Umbilical cord (tissue), 2 donors: ENCODE measurements at places on chromosomes 5 and 9.

DNA sequence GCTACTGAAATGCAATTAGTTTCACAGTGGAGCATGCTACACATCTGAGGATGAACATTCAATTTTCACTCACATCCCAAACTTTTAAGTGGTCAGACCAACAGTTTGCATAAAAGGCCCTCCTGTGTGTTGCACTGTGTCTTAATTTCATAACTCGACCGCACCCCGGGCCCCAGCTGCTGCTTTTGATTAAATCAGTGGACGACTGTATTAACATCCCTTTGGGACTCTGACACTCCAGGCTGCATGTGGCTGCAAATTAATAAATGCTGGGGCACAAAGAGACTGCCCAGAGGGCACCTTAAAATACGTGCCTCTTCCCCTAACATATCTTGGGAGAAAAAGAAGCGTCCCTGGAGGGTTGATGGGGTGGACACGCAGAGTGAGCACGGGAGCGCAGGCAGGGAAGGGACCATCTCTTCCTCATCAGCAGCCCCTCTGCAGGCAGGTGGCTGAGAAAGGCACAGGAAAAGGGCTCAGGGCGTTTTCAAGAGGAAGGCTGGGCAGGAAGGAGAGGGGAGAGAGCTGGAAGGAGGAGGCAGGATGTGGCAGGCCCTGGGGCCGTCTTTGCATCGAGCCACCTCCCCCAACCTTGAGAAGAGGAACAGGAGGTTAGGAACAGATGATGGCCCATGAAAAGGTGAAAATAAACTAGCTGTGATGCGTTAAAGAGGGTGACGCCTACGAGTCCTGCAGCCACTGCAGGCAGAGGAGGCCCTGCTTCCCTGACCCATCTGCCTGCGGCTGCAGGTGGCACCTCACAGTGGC lies 18.6 kb downstream of the MED10 start:
- no peak for DNase-seq

DNA sequence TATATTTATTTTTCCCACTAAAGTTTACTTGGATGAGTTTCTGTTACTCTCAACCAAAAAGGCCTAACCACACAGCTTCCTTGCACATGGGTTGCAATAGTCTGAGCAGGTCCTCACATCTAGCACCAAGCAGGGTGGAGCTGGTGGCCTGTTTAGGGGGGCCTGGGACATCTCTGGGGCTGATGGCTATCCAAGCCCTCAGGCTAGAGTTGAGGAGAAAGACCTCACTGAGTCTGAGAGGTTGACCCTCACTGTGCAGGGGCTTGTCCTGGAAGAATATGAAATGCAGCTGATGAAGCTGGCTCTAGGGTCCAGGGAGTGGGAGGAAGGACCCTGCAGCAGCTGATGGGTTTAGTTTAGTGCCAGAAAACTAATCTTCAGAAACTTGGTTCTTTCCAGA lies 217.1 kb upstream of the MVB12B start:
- DNase-seq, result no peak

DNA sequence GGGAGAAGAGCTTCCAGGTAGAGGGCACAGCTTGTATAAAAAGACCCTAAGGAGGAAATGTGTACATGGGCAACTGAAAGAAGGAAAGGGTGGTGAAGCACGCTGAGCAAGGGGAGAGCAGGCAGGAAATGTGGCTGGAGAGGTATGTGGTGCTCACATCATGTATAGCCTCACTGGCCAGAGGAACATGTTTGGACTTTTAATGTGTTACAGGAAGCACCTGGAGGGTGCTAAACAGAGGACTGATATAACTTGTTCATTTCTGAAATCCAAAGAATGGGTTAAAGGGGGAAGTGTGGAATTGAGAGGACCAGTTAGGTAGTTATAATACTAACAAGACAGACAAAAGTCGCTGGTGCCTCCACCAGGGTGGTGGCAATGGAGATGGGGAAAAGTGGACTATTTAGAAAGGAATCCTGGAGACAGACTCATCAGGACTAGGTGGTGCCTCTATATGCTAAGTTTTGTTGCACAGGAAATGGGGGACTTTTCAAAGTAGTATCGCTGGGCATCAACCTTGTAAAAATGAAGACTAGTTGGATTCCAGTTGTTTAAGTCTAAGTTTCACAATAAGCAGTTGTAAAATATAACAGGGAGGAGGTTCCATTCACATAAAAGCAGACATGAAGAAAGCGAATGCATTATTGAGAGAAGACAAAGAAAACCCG lies 63.1 kb upstream of the CD180 start:
- DNase-seq, result no peak

GRCh38 chr5:148952097-148952867 lies 110.6 kb downstream of the SH3TC2 start:
- DNase-seq, result no peak

- DNase-seq, result no peak
Measured at GRCh38 chr9:87577746-87578145, 80.1 kb downstream of the DAPK1 start.

GRCh38 chr5:8386719-8387288 lies 517.9 kb downstream of the MTRR start:
- DNase-seq, result no peak

GRCh38 chr5:153350175-153350883 lies 140.1 kb upstream of the GRIA1 start:
- no peak for DNase-seq

DNA sequence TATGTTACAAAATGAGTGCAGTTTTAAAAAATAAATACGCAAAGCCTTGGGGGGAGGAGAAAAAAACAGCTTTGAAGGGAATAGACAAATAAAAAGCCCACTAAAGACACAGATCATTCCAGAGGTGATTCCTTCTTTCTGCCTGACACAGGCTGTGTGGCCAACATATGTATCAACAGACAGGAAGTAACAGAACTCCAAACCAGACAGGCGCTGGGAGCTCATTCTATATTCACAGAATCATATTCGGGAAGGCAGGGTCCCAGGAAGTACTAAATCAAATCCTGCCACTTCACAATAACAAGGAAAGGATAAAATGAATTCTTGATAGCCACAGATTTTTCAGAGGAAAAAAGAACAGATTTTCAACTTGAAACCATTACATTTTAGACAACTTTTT lies 62.1 kb downstream of the SEMA5A start:
- peak; percentile 22 for DNase-seq

- DNase-seq, result no peak
Measured at GRCh38 chr9:98359569-98359968, 104.1 kb upstream of the TBC1D2 start.

- peak; percentile 43 for DNase-seq
Measured at GRCh38 chr5:83306572-83307241, 164.8 kb upstream of the VCAN start.

DNA sequence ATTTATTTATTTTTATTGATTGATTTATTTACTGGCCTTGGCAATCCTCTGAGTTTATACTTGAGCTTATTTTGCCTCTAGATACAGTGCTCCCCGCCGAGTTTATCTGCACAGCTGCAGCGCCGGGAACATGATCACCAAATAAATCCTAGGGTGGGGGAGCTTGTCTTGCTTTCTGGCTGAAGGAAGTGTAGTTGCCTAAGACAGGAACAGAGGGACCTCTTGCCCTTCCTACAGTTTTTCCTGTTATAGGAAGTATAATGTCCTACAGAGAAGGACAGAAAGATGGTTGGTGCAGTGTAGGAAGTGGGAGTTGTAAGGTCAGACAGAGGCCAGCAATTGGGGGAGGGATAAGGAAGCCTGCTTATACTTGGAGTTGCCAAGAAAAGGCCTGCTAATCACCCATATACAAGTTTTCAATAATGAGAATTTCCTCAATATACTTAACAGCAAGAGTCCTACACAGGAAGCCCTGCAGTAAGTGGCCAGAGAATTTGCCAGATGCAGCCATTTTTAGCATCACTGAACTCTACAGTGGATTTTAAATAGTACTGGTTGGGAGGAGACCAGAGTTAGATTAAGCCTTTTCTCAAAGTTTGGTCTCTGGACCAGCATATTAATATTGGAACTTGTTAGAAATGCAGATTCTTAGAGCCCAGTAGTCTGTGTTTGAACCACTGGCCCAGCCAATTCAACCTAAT lies 7.7 kb downstream of the AOPEP start:
- DNase-seq, result peak; percentile 48

GRCh38 chr5:66894480-66895240 lies 298.5 kb downstream of the MAST4 start:
- no peak for DNase-seq

DNA sequence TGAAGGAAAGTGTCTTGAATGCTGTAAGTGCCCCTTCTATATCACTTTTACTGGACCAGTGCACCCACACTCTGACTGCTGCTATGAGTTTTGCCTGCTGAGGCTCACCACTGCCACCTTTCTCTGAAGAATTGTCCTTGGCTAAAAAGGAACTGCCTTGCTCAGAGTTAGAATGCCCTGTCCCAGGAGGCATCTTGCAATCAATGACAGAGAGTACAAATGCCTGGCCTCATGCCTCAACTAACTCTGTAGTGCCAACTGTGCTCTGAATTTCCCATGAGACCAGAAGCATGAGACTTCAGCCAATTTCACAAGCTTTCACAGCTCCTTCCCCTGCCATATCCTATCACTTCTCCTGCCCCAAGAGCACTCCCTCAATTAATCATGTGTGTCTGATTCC lies 569.7 kb downstream of the ZNF608 start:
- no peak for DNase-seq

DNA sequence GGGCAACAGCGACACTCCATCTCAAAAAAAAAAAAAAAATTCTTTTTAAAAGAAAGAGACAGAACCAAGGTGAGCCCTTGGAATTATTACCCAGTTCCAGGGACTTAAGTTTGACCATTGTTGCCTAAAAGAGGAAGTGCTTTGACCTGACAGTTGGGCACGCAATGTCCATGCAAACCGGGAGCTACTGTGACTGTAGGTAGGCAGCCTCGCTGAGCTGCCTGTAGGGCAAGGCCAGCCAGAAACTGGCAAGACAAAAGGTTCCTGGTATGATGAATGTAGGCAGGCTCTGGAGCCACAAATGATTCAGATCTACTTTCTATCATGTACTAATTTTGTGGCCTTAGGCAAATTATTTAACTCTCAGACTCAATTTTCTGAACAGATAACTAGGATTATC lies 334.8 kb upstream of the ZNF462 start:
- DNase-seq, result no peak

GRCh38 chr9:4397917-4398316 lies 92.4 kb upstream of the SLC1A1 start:
- no peak for DNase-seq

- peak; percentile 71 for DNase-seq
Measured at GRCh38 chr5:9513827-9514226, 32.0 kb downstream of the SEMA5A start.

DNA sequence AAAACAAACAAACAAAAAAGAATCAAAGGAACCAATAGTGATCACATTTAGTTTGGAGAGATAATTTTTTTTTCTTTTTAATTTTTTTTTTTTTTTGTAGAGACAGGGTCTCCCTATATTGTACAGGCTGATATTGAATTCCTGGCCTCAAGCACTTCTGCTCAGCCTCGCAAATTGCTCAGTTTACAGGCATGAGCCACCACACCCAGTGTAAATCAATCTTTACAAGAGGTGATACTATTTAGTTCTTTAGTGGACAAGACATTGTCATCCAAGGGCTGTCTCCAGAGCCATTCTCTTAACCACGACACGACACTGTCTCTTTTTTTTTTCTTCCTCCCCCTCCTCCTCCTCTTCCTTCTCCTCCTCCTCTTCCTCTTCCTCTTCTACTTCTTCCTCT lies 29.6 kb downstream of the ERAP2 start:
- DNase-seq, result no peak

DNA sequence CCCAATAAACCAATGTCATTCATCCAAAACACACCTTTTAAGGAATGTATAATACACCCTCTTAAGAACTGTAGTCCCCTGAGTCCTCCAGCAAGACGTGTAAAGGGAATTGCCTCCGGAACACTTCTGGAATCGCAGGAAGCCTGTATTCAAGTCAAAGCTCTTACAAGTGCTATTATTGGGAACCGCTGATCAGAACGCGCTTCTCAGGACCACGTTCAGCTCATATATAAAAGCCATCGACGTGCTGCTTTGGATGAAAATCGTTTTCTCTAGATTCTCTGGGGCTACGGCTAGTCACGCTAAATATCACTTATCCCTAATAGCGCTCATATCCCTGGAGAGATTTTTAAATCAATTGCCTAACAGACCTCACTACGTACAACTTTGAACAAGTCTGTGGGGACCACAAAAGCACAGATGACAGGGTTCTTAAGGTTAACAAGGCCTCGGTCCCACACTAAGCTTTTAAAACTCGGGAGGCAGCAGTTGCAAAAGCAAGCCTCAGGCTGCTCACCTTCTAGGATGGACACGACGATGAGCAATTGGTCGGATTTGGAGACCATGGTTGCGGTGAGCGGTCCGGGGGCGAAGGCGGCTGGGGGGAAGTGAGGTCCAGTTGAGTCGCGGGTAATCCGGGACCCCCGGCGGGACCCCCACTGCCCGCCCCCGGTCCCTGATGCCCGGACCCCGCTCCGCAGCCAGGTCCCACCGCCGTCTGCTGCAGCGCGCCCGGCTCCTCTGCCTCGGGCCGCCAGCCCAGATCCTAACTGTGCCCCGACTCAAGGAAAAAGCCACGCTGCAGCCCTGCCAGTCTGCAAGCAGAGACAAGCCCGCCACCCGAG lies 548 bp downstream of the CEP120 start:
- peak; percentile 46 for DNase-seq

- no peak for DNase-seq
Measured at GRCh38 chr5:142959683-142960657, 189.8 kb downstream of the ARHGAP26 start.

GRCh38 chr5:143898381-143898780 lies 86.4 kb downstream of the HMHB1 start:
- DNase-seq, result no peak

DNA sequence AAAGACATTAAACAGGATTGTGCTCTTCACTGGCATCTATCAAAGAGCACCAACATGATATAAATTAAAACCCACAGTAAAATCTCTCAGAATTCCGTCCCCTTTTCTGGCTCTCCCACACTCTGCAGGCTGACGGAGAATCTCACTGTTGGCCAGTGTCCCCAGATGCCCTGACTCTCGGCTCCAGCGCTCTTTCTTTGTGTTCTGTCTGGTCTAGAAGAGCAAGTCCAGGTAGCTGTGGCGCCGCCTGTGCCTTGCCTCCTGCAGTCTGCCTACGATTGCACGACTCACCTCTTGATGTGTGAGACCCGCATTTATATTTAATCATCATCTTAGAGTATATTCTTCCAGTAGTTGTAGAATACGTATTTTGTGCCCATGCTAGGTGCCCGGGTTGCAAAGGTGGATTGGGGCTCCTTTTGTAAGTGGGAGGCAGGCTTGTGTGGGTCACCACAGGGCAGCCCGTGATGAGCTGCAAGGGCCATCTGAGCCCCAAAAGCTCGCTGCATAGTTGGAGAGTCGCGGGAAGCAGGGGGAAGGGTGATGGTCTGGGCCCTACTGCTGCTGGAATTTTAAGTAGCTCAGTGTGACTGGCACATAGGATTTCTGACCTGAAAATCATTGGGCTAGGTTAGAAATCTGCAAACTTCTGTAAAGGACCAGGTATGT lies 55.6 kb downstream of the EHMT1 start:
- DNase-seq, result no peak

DNA sequence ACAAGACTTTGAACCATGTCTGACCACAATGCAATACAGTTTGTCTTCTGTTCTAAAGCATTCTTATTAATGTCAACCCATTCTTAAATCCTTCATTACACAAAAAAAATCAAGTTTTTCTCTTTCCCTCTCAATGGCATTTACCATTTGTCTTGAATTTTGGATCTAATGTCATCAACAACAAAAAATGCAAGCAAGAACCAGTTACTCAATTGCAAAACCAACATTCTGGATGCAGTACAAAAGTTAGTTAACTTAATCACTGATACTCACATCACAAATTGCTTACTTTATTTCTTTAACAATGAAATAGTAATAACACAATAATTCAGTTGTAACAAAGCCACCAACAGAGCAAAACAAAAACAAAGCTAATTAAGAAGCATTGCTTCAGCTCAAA lies 6.0 kb downstream of the C9orf40 start:
- DNase-seq, result no peak

GRCh38 chr5:16559702-16560101 lies 57.1 kb downstream of the RETREG1 start:
- no peak for DNase-seq
